Fibroblast of skin of abdomen (primary cell): ENCODE measurements at places on chromosomes 13 and 19.

DNA sequence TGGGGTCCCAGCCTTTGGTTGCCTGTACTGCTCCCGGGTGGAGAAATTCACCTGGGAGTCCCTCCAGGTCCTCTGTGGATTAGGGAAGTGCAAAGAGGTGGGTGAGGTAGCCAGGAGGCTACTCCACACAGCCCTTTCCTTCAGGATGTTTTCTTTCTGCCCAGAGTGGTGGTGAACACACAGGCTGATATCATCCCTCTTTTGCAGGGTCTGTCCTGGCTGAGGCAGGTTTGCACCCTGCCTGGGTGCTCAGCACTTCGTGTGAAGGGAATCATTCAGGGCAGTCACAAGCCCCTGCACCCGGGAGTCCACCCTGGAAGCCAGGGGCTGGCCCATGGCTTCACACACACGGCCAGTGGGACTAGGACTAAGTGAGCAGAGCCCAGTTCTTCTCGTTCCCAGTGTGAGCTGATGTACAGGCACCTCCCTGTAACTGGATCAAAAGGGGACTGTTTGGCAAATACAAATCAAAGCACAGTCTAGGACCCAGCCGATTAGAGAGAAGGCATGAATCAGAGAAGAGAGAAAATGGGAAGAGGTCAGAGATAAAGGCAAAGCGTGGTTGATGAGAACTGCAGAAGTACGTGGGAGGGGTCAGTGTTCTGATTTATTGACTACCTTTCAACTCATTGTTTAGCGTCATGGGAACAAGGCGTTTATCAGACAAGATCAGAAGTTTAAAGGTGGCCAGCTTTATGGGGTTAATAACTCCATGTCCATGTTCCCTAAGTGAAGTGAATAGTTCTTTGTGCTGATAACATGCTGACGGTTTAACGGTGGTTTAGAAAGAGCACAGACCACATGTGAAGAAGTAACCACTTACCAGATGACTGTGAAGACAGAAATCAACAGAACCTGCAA, 30.4 kb upstream of the SPATA13 start:
- DNase-seq: no peak

DNA sequence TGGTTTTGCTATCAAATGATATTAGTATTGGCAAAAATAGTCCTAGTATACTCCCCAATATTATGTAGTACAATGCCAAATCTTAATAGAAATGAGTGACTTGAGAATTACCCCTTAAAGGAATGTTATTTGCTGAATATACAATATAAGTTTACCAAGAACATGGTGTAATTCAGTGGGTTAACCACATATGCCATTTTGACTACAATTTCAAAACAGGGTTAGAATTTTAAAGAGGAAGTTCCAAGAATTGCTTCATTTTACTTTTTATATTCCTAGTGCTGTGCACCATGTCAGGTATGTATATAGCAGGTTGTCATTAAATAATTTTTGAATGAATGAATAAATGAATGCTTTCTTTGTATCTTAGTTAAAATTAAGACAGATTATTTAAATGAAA, 66.3 kb downstream of the LMO7 start:
- DNase-seq: no peak

GRCh38 chr19:47756953-47757608, 11.7 kb downstream of the NOP53 start:
- DNase-seq: no peak

GRCh38 chr13:91311491-91311890, 36.0 kb upstream of the MIR17HG start:
- DNase-seq: no peak

GRCh38 chr19:45763691-45764294, 5.3 kb downstream of the SIX5 start:
- no peak for DNase-seq

DNA sequence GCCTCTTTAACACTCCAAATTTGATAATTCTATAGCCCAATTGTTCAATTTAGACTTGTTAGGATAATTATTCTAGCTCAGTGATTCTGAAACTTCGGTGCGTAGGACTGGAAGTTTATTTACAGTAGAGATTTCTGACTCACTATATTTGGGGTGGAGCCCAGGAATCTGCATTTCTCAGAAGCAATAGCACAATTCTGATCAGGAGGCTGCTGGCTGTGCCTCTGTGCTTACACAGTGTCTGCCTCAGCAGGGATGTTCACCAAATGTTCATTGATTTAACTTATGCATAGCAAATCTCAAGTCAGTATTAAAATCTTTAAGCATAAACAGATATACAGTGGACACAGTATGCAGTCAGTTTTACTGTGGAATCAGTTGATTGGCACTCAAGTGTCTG, 45.8 kb downstream of the ATP8A2 start:
- DNase-seq: no peak

DNA sequence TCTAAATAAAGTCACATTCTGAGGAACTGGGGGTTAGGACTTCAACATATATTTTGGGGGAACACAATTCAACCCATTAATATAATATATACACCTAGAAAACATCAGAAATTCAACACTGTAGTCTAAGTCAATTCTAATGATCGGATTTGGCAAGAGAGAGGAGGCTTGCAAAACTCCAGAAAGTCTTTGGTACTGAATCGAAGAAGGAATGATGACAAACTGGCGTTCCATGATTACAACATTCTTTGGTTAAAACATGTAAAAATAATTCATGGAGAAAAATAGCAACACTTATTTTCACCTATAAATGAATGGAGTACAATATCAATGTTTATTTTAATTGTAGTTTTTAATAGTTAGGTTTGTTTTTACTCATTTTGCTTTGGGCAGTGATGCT, 62.4 kb downstream of the MBNL2 start:
- DNase-seq: no peak

- DNase-seq: no peak
These were observed 6.2 kb downstream of the ERVK3-1 start for GRCh38 chr19:58311345-58311865.

DNA sequence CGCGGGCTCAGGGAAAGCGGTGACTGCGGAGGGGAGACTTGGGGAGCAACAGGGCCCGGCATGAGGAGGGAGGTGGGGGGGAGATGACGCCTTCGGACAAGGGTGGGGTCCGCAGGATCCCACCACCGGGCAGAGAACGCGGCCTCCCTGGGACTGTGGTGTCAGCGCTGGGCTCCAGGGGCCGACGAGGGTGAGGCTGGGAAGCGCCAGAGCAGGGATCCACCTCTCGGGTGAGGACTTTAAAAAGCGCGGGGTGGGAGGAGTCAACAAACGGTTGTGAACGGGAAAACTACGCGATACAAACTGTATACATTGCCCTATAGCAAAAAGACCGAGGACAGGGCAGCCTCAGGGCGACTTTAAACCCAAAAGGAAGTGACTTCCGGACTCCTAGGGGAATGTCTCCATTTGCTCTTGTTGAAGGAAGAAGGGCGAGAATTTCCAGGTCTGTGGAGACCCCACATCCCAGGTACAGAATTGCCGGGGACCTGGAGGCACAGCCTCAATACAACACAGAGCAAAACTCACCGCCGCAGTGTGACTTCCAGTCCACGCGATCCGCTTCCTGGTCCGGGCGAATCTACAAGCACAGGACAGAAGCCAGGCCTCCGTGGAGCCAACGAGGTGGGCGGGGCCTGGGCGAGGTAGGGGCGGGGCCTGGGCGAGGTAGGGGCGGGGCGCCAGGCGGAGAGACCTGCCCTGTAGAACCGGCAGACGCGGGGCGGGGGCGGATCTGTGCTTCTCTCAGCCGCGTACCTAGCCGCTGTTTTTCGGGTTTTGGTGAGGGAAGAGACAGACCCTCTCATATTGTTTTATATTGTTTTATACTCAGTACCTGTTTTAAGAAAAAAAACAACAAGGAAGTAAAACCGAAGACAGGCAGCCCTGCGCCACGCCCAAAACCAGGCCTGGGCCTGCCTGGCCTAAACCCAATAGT, at the start of gene ZNF888:
ZNF888 (minus strand) TSS at position 588 of the 937 bp plus-strand sequence. CDS start 5,555 bp downstream, outside the sequence.
- peak; percentile 76 for DNase-seq

GRCh38 chr13:76499891-76500290, 386.3 kb downstream of the KCTD12 start:
- no peak for DNase-seq

- DNase-seq: no peak
These were observed 58.5 kb downstream of the TRPM4 start for GRCh38 chr19:49216071-49216470.

GRCh38 chr13:41611385-41611784, 154.0 kb downstream of the RGCC start:
- DNase-seq: no peak

DNA sequence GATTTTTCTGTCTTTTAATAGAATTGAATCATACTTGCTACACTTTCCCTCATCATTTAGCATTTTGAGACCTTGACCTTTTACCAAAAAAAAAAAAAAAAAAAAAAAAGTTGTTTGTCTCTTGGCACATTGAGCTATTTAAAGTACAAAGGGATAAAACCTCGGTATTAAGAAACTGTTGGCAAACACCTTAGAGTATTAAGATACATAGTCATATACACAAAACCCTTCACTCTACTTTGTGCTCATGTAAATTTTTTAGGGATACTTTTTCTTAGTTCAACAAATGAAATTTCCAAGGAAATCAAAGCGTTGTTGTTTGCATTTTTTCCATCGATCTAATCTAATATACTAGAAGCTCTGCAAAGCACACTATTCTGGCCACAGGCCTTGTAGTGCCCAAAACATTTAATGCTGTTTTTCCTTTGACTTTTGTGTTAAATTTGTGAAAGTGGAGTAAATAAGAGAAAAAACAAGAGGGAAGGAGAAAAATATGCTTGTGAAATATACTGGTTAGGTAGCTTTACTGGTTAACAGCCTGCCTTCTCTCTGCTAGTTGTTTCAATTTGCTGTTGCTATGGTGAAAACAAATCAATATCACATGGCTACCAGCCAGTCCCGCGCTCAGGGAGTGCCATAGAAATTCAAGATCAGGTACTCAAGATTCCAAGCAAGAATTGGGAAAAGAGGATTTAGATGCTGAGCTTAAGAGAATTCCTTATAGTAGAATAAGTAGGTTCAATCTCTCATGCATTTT, 2.6 kb downstream of the MBNL2 start:
- no peak for DNase-seq

DNA sequence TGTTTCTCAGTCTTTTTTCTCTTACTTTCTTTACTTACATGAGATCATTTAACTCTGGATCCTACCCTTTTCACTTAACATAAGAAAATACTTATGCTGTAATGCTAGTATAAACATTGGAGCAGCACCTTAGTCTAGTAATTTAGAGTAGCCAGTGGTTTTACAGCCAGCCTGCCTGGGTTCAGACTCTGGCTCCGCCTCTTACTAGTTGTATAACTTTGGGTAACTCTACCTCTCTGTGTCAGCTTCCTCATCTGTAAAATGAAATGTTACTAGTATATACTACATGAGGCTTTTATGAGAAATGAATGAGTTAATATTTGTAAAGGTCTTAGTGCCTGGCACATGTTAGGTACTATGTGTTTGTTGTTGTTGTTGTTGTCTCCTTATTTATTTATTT, 5.6 kb downstream of the CDADC1 start:
- DNase-seq: no peak

GRCh38 chr19:8487137-8487851, 15.1 kb downstream of the PRAM1 start:
- no peak for DNase-seq

DNA sequence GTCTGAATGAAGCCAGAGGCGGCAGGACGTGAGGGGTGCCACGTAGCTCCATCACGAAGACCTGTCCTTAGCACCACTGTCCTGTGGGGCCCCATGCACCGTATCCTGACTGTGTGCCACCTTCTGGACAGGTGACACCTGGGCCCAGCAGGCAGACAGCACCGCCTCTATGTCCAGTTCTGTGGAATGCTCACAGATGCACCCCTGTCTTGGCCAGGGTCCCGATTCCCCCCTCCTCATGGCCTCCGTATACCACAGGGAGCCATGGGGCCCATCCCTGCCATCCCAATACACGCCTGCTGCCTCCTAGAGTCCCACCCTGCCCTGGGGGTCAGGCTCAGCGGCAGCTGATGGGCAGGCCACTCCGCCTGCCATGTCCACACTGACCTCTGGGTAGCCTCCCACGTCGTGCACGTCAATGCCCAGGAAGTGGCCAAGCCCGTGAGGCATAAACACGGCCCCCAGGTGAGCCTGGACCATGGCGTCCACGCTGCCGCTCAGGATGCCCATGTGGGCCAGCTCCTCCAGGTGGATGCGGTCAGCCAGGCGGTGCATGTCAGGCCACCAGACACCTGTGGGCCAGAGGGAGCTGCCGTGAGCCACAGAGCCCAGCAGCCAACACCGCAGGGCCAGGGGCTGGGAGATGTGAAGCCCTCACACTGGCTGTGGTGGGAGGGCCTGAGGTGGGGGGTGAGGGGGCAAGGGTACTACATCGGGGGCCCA, 17.6 kb downstream of the CEBPG start:
- DNase-seq: no peak

GRCh38 chr13:48158915-48159314, 64.0 kb upstream of the MED4 start:
- no peak for DNase-seq

GRCh38 chr19:18519962-18520847, 1.7 kb downstream of the ELL start:
- DNase-seq: peak; percentile 78

DNA sequence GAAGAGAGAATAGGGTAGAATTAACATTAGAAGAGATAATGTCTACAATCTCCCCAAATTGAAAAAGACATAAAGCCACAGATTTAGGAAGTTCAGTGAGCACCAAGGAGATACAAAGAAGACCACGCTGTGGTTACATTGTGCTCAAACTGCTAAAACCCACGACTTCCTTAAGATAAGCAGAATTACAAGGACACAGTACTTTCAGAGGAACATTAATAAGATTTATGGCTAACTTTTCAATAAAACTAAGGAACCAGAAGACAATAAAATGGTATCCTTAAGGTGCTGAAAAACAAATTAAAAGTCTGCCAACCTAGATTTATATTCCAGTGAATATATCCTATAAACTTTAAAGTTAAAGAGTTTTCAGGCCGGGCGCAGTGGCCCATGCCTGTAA, 7.4 kb upstream of the IL17D start:
- no peak for DNase-seq

DNA sequence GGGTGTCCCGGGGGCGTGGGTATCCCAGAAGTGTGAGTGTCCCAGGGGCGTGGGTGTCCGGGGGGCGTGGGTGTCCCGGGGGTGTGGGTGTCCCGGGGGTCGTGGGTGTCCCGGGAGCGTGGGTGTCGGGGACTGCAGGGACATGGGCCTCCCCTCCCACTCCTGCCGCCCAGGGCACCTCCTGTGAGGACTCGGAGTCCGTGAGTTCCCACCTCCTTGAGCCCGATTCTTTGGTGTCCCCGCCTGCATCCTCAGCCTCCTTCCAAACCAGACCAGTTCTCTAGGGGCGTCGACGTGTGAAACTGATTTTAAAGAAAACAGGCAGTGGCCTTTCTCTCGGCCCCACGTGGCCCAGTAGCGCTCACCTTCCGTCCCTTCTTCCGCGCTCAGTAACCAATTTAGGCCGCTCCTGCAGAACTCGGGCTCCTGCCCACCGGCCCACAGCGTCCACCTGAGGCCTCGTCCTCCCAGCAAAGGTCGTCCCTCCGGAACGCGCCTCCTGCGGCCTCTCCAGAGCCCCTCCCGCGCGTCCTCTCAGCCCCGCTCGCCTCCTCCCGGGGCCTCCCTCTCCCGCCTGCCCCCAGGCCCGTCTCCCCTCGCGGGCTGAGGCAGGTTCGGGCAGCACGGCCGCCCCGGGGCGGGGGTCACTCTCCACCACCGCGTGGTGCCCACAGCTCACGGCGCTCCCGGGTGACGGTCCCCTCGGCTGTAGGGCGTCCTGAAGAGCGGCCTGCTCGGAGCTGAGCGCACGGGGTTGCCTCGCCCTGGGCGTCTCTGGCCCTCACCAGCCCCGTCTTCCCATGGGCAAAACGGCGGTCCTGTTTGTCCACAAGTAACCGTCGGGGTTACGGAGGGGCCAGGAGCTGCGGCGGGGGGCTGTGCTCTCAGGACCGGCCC, 3.8 kb downstream of the F7 start:
- DNase-seq: no peak

GRCh38 chr13:21231426-21231940, 55.0 kb downstream of the MRPL57 start:
- peak; percentile 20 for DNase-seq
